NCI-H524 treated with DMSO at 0.1 percent for 48 hours (cell line): ENCODE measurements at places on chromosomes 11 and 22.

GRCh38 chr11:66003291-66003690, 988 bp downstream of the BANF1 start:
- no peak for DNase-seq

DNA sequence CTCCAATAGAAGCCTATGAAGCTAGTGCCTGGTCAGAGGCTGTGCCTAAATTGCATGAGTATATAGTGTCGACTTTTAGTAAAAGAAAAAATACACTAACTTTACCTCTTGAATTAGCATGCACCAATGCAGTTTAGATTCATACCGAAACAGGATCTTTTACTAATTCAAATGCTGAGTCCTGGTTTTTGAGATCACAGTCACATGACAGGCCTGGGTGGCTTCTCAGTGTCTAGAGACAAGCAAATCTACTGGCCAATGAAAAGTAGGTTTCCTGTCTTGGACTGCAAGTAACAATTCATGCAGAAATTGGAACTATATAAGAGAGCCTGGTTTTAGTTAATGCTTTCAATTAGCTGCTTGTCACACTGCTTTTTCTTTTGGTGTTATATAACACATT, 7.2 kb downstream of the ARHGEF12 start:
- no peak for DNase-seq

DNA sequence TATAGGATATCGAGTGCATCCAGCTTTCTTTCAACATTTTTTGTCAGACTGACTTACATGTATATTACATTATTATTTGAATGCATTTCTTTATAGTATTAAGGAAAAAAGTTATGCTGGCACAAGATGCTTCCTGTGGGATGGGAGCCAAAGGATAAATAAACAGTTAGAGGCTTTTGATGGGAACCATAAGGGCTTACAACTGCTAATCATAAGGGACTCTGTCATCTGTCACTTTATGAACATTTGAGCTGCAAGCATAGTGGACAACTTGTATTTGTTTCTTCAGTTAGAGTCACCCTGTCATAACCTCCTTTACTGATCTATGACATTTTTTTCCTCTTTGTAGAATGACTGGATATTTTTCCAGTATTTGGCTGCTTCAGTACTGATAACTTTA, 132.4 kb upstream of the CHORDC1 start:
- no peak for DNase-seq

GRCh38 chr22:40676644-40677043, 2.6 kb upstream of the MCHR1 start:
- DNase-seq, result no peak

DNA sequence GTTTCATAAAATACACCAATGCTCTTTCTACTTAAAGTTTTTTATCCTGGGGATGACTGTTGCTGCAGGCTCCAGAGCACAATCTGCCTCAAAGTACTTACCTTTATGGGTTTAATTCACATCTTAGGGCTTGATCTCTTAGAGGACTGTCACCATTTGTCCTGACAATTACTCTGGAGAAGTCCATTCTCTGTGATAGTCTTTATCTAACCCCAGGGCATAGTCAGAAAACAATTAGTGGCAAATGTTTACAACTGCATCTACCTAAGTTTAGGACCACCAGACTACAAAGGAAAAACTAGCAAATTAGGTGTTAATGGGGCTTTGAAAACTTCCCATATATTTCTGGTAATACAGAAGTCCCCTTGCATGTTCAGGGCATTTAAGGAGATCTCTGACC, 973.5 kb downstream of the JRKL start:
- DNase-seq, result no peak

DNA sequence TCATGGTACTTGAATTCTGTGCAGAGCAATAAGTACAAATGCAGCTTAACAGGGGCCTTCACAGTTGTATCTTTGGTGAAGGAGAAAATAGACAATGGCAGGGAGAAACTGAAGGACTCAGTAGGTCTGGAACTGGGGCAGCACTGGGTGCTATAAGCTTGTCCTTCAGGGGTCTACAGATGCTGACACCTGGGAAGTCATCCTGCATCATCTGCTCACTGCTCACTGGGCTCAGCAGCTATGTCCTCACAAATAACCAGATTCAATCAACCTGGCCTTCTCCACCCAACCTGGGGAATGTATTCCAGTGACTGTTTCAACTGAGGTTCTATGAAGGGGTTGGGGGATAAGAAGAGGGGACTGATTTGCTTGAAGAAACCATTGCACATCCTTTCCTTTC, 117.0 kb downstream of the ZNF280B start:
- no peak for DNase-seq

- DNase-seq, result no peak
Measured at GRCh38 chr11:28072321-28072720, 35.6 kb downstream of the KIF18A start.

DNA sequence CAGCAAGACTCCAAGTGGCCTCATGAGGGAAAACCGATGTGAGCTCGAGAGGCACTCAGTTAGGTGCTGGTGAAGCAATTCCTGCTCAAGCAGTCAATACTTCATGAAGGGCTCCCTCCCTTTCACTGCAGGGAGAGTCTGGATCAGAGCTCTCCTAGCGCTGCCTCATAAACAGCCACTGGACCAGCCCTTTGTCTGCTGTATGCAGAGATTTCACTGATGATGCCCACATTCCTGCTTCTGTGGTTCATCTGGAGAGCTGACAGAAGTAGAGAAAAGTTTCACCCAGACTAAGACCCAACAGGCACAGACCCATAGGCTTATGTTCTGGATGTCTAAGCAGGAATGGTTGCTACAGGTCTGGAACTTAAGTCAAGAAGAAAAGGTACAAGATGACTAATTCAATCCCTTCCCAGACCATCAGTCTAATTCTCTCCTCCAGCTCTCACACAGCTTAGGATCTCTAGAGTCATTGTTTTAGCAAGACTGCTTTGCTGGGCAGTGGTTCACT, 4.0 kb downstream of the UCP2 start:
- no peak for DNase-seq
